ENCODE measurements at places on chromosomes 16 and 17.
A peak's percentile ranks its signal among the peaks of the same experiment; 100 is the strongest.

GRCh38 chr16:50460538-50461399, 87.4 kb upstream of the NKD1 start:
- H3K4me1 ChIP-seq = peaks cover 6% of the 10 kb centered on the region
- H3K27me3 ChIP-seq = no peaks in the 10 kb centered on the region
- no peak overlapping the region for H3K4me3 ChIP-seq
- H3K27ac ChIP-seq = no peak overlapping the region
- DNase-seq = no peak

- peaks cover 16% of the 10 kb centered on the region for H3K4me1 ChIP-seq
- no peaks in the 10 kb centered on the region for H3K27me3 ChIP-seq
- peaks cover 4% of the 10 kb centered on the region for H3K36me3 ChIP-seq
- H3K4me3 ChIP-seq = no peak overlapping the region
- DNase-seq = peak; percentile 28
- no peak overlapping the region for H3K27ac ChIP-seq
These were observed 10.8 kb downstream of the CASKIN2 start for GRCh38 chr17:75504347-75505151.

- H3K4me1 ChIP-seq = no peaks in the 10 kb centered on the region
- no peaks in the 10 kb centered on the region for H3K27me3 ChIP-seq
- DNase-seq = no peak
- H3K27ac ChIP-seq = no peak overlapping the region
- no peak overlapping the region for H3K4me3 ChIP-seq
These were observed 60.6 kb upstream of the TMEM97 start for GRCh38 chr17:28258347-28258887.

DNA sequence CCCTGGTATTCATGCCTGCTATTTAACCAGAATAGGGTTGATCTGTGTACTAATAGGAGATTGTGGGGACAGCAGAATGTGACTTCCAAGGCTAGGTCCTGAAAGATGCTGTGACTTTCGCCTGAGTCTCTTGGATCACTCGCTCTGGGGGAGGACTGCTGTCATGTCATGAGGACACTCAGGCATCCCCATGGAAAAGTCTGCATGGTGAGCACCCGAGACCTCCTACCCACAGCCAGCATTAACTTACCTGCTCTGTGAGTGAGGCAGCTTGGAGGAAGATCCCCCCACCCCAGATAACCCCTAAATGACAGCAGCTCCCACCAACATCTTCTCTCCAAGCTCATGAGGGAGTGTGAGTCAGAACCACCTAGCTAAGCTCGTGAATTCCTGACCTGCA, 30.3 kb upstream of the C16orf78 start:
- H3K4me1 ChIP-seq = no peaks in the 10 kb centered on the region
- no peak for DNase-seq
- H3K36me3 ChIP-seq = no peaks in the 10 kb centered on the region

DNA sequence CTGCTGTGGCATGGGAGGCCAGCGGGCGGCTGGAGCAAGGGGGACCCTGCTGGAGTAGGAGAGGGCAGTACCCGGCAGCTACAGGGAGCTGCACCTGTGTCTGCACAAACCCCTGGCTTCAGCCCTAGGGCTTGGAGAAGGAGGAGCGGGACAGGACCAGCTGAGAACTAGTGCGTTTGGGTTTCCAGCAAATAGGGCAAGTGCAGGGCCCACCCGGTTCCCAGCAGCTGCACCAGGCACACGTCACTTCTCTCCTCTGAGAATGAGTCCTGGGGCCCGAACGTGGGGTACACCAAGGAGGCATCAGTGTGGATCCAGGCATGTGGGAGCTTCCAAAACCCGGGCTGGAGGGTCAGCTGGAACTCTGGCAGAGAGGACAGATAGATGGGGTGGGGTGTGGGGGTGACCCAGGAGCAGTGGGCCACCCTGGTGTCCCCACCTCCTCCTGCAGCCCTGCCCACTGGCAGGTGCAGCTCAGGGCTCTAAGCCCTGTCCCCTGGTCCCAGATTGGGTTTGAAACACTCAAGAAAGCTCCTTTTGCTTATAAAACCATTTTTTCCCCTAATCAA, 5.6 kb downstream of the C16orf89 start:
- peaks cover 17% of the 10 kb centered on the region for H3K27me3 ChIP-seq
- H3K4me1 ChIP-seq = peaks cover 3% of the 10 kb centered on the region
- DNase-seq = no peak
